ENCODE measurements at places on chromosomes 5 and 9. TPM values are rescaled to one million over a fixed set of nuclear protein-coding genes. Genes with fewer than 3 reads are reported as not detected.

DNA sequence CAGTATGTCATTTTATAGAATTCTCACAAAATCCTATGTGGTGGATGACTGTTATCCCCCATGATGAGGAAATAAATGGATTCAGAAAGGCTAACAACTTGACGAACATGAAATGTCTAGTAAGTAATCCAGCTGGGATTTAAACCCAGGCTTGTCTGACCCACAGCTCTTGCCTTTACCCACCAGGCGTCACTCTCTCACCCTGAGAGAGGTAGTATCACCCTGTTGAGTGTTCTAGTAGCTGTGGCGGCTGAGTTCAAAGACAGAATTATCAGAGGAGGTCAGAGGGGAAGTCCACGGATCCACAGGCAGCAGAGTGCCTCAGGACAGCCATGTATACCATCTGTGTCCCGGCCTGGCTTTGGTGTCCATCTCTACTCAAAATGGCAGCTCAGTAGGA, 113.8 kb downstream of the ZNF462 start:
- ATAC-seq: no peak

Gene C9orf152
- total RNA-seq: not detected

- peak; percentile 69 for ATAC-seq
These were observed 910 bp downstream of the TRIM14 start for GRCh38 chr9:98117984-98118639.

DNA sequence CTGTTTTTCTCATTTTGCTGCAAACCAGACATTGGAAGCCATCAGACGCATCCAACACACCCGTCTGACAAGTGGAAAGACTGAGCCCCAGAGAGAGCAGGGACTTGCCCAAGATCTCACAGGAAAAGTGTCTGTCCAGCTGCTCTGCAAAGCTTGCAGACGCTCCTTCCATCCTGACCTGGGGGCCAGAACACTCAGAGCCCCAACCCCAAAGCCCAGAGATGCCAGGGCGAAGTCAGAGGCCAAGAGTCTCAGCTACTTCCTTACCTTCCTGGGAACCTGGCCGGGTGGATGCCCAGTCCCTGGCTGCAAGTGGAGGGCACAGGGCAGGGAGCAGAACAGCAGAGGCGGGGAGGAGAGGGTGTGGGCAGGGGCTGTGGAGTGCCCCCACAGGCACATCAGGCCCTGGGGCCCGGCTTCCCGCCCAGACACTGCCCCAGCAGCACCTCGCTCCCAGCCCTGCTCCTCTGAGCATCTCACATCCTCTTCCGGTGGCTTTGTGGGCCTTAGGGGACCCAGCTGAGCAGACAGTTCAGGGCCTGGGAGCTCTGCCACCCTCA, 9.7 kb upstream of the RALGDS start:
- peak; percentile 11 for ATAC-seq

Gene RAD1
- 24.2 TPM for total RNA-seq

DNA sequence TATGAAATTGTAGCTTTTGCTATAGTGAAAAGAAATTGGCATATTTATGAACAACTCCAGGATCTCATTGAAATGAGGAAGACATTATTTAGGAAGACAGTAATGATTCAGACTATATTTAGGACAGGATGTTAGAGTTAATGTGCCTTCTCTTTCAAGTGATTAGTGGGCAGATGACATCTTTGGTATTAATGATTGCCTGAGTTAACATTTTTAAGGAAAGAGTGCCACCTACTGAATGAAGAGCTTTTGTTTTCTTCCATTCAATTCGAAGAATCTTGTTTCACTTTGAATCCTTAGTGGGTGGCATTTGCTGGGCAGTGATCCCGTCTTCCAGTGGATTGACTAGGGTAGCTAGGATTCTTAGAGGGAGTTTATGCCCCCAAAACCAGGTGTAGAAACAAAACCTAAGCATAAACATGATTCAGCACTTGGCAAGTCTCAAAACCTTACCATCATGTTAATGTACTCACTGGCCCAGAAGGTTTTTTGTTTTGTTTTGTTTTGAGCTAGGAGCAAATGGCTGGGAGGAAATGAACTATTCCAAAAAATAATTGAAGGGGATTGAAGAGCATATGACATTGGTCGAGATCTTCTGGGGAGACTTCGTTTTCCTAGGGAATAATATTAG, 23.2 kb downstream of the MAP3K1 start:
- peak; percentile 67 for ATAC-seq

DNA sequence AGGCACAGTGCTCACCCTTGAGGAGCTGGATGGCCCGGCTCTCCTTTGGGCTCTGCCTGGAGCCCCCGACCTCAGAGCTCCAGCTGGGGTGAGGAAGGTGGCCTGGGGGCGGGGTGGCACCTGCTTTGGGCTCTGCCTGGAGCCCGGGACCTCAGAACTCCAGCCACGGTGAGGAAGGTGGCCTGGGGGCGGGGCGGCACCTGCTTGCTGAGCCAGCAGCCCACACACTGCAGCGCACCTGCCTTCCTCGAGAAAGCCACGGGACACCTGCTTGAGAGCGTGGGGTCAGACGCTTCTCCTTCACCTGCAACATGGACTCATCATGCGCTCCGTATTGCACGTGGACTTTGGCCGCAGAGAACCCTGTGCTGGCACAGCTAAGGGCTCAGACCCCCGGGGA, 51.8 kb downstream of the IRX2 start:
- no peak for ATAC-seq

Gene ERMP1
- 22.4 TPM for total RNA-seq

DNA sequence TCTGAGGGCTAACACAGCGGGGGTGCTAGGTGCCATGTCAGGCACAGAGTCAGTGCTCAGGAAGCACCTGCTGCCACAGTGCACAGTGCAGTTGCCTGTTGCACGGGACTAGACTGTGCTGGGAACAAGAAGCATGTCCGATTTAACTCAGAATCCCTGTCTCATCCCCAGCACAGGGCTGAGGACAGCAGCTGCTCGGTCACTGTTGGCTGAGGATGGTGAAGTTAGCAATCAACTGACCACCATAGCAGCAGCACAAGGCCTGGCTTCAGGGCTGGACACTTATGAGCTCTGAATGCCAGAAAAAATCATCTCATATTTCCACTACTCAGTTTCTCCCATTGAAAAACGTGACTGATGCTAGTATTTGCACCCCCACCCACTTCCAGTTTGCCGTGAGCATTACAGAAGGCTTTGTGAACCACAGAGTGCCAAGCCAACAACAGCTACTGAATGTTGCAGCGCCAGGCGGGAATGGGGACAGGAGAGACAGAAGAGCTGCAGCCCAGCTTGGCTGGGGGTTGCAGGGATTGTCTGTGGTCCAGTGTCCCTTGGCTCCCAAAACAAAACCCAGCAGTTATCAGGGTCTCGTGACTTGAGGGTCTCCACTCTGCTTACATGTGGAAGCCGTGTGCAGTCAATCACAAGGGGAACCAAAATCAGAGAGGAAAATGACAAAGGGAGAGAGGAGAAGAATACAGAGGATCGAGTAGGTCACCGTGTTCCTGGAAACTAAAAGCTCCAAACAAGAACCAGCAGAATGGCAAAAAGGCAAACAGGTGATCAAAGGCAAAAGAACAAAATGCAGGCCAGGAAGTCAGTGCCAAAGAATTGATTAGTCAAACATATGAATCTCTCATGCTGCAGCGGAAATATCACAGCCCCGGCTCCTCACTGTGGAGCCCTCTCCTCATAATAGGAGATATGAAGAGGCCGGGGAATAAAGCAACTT, 155.6 kb downstream of the CRB2 start:
- ATAC-seq: no peak

- ATAC-seq: no peak
These were observed 20.4 kb upstream of the NTNG2 start for GRCh38 chr9:132141344-132141947.

- no peak for ATAC-seq
These were observed 105.3 kb downstream of the SLIT3 start for GRCh38 chr5:169195601-169196000.

Gene FRMPD1
- not detected for total RNA-seq

DNA sequence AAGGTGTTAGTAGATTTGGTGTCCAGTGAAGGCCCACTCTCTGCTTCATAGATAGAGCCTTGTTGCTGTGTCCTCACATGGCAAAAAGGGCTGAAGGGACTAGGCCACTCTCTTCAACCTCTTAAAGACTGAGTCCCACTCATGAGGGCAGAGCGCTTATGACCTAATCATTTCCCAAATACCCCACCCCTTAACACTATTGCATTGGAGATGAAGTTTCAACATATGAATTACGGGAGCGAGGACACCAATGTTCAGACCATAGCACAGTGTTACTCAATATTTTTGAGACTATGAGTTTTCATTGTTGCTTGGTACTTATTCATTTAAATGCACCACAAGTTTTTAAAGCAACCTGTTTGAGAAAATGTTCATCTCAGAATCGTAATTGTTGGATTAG, 8.8 kb upstream of the OTULINL start:
- no peak for ATAC-seq

DNA sequence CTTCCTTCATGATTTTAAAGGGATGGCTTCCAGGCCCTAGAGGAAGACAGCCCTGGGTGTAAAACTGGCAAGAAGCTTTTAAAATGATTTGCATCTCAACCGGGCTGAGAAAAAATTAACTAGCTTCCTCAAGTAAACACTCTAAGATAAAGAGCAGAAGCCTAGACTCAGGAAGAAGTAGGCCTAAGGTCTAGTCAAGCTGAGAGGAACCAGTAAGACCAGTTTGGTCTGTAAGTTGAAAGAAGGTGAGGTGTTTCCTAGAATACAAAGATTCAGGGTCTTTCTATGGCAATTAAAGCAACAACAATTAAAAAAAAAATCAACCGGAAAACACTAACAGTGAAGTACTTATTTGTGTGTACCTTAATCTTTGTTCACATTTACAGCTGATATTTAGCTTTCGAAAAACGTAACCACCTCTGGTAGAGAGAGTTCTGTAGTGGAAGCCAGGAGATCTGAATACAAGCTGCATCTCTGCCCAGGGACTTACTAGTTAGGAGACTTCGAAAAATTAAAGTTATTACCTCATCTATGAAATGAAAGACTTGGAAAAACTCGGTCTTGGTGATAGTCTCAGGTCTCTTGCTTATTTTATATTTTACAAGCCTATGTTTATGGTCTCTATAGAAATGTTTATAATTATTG, 75.7 kb downstream of the TUSC1 start:
- ATAC-seq: no peak

Gene PCDH12
- total RNA-seq: 4.3 TPM

DNA sequence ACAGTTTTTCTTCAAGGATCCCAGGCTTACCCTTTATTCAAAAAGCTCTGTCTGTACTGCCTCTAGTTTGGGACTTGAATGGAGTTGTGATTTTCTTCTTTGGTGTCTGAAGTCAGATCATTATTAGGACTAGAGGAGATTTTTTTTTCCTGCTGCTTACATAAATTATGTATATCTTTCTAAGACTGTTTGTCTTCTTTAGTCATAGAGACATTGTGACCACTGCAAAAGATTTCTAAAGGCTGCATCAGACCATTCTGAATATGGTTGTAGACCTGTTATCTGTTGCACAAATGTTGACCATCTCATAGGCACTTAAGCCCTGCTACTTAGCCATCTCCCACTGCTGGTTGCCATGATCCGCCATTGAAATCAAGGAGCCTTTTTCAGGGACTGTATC, 238.5 kb upstream of the SMARCA2 start:
- ATAC-seq: no peak

GRCh38 chr9:103617046-103617445, 477.1 kb upstream of the SMC2 start:
- no peak for ATAC-seq

DNA sequence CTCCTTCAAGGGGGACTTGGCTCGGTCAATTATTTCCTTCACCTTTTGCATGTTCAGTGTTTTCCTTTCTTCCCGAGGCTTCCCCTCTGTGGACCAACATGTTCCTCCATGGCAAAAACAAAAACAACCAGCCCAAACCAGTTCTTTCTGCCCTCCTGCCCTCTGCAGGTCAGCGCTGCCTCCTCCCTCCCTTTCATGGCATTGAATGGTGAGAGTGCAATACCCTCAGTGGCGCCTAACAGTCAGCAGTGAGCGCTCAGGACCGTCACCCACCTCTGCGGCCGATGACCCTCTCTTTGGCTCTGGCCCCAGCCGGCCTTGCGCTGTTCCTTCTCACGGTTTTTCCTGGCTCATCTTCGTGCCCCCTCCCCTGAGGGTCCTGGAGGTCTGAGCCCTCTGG, 34.4 kb upstream of the GNE start:
- no peak for ATAC-seq

GRCh38 chr5:163473635-163474243, 13.3 kb downstream of the HMMR start:
- peak; percentile 52 for ATAC-seq

Data from activated T-helper 17 cell treated with anti-CD3 and anti-CD28 coated beads, Interleukin-2, amount 50 U/mL, for 72 hours (primary cell).